ENCODE measurements at places on chromosomes 3 and 15. TPM values are rescaled to one million over a fixed set of nuclear protein-coding genes. Genes with fewer than 3 reads are reported as not detected.
A peak's percentile ranks its signal among the peaks of the same experiment; 100 is the strongest.

PROS1 gene
- 11.5 TPM for polyA plus RNA-seq

CSK gene
- polyA plus RNA-seq: 25.1 TPM

CDCP1 gene
- polyA plus RNA-seq: 17.8 TPM

ITIH3 gene
- 0.86 TPM for polyA plus RNA-seq

SPESP1 gene
- 5.7 TPM for polyA plus RNA-seq

GPR62 gene
- polyA plus RNA-seq: not detected

UROC1 gene
- polyA plus RNA-seq: not detected

RASGRP1 gene
- 1.2 TPM for polyA plus RNA-seq

POU1F1 gene
- not detected for polyA plus RNA-seq

FGF12 gene
- not detected for polyA plus RNA-seq

PLA2G4F gene
- polyA plus RNA-seq: not detected

WDR5B gene
- 5.7 TPM for polyA plus RNA-seq

C3orf22 gene
- not detected for polyA plus RNA-seq

DNA sequence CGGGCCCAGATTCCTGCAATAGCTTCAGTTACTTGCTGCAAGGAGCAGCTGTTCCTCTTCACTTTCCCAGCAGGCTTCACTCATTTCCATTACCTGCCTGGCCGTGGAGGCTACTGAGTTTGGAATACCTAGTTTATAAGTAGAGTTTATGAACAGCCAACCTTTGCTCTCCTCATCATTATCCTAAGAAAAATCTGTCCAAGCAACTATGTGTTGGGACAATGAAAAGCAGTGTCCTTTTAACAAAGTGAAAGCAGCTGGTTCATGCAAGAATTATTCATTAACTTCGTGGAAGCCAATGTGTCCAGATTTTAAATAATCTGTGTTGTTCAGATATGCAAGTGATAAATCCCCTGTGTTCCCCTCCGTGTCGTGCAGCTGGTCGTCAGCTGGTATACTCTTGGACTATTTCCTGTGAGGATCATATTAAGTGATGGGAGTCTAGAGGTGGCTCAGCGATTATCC is 39.3 kb upstream of the SSR3 start:
- DNase-seq: no peak

- no peak for DNase-seq
Observed at GRCh38 chr3:156586905-156587759, 32.2 kb upstream of the SSR3 start.

DNA sequence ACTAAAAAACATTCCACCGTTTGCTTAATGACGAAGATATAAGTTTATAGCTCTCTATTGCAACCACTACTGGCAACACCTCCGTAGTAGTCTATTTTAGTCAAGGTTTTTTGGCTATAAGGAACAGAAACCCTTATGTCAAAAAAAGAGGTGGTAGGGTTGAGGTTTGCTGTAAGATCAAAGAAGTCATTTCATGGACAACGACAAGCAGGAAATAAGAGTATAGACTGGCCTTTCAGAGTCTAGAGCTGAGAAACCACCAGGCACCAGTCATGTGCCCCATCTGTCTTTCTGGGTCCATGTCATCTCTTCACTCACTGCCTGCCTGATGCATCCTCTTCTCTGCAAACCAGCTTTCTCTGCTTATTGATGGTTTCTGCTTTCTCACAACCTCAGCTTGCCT is 42.7 kb downstream of the THBS1 start:
- no peak for DNase-seq

- DNase-seq: no peak
Observed at GRCh38 chr3:156820692-156821080, 5.5 kb upstream of the LEKR1 start.

GRCh38 chr3:104206925-104207324 is 1159.8 kb upstream of the ALCAM start:
- no peak for DNase-seq

DNA sequence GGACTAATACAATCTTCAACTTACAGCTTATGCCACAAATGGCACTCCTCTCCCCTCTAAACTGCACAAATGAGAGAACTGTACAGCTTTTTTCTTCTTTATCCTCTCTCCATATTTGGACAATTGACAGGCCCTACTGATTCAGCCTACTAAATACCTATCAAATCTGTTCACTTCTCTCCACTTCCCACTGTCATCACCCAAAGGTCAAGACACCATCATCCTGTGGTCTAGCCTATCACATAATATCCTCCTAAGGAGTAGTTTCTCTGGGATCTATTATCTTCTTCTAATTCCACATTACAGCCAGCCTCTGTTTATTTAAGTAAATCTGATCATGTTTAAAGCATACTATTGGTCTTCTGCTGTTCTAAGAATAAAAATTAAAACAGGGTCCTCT is 33.0 kb upstream of the SLC12A8 start:
- DNase-seq: no peak

DNA sequence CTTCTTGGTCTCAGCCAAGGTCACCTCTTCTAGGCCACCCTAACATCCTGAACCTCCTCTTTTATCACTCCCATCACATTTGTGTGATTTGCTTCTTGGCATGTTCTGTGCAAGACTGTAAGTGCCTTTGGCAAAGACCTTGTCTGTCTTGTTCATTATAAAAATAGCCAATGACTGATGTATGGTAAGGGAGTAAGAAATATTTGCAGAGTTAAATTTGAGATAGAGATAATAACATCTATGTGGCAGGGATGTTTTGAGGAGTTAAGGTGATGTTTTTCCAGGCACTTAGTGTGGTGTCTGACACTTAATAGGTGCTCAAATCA is 202.3 kb downstream of the CADPS start:
- no peak for DNase-seq

DNA sequence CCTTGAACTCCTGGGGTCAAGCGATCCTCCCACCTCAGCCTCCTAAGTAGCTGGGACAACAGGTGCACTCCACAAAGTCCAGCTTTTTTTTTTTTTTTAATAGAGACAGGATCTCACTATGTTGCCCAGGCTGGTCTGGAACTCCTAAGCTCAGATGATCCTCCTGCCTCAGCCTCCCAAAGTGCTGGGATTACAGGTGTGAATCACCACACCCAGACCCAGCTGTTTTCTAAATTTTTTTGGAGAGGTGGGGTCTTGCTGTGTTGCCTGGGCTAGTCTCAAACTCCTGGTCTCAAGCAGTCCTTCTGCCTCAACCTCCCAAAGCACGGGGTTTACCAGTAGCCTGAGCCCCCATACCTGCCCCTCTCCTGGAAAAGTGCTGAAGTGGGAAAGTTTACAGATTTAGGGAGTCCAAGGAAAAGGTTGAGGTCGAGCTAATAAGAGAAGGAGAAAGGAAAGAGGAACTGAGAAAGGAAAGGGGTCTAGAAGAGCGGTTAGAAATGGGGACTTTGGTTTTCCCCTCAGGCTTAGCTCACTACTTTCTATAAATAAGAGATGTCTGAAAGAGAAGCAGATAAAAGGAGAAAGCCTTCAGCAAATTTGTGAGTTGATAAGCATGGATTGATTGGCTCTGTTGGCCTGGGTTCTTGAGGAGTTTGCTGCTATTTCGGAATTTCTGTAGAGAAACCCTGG is 23.6 kb downstream of the UBE2E1 start:
- DNase-seq: no peak

DNA sequence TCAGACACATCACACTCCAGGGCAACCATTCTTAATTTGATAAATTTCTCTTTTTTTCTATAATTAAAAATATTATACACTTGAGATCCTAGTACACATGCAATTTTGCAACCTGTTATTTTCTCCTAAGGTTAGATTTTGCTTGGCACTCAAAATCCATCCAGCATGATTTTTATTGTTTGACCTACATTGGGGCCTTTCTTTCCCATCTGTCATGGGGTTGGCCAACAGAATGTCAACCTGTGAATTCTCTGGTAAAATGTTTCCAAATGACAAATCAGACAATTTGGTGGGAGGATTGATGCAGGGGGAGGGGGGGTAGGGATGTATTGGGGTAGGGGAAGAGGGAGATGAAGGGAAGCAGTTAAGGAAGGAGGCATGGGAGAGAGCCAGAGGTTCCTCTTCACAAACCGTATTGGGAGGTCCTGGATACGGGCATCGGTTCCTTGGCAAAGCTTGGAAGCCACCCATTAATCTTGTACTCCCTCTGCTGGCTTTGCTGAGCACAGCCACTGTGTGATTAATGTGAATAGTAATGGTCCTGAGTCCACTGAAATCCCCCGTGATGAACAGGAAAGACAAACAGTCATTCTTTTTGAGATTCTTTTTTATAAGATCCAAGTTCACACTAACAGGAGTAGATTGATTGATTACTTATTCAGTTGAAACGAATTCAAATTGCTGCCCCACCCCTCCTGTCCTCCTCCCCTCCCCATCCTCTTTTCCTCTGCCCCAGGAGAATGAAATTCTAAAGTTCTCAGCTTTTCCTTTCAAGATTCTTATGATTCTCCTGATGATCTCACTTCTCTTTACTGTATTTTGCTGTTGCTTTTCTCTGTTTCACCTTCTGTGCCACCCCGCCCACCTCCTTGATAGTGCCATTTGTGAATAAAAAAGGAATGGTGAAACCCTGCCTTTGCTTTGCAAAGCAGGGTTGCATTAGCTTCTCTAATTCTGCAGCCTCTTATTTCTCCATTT is 82.2 kb upstream of the SLC25A26 start:
- DNase-seq: no peak

DNA sequence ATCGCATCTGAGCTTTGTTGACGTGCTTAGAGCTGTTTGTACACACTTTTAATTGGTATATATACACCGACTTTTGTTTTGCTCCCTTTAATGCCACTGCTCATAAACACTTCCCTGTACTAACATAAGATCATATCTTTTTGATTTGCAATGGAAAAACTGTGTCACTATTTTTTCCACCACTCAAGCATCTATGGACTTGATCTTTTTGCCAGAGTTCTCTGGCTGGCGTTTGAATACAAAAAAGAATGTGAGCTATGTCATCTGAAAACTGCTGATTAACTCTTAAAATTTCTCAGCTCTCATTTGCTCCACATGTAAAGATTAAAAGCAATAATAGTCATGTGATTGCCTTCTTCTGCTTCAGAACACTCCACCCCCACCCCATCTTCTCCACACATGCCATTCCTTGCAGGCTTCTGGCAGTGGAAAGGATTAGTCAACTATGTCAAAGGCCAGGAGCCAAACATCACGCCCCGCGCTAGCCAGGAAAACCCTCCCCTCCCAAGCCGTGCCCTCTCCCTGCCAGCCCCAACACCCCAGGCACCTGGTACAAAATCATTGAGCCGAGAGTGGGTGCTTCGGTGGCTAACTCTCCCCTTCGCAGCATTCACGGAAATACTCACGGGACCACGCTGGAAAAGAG is 123.4 kb upstream of the MEF2A start:
- DNase-seq: peak; percentile 67

- DNase-seq: no peak
Observed at GRCh38 chr3:108338901-108339545, 42.7 kb downstream of the HHLA2 start.

GRCh38 chr15:82566690-82567089 is 26.4 kb upstream of the RPS17 start:
- no peak for DNase-seq

DNA sequence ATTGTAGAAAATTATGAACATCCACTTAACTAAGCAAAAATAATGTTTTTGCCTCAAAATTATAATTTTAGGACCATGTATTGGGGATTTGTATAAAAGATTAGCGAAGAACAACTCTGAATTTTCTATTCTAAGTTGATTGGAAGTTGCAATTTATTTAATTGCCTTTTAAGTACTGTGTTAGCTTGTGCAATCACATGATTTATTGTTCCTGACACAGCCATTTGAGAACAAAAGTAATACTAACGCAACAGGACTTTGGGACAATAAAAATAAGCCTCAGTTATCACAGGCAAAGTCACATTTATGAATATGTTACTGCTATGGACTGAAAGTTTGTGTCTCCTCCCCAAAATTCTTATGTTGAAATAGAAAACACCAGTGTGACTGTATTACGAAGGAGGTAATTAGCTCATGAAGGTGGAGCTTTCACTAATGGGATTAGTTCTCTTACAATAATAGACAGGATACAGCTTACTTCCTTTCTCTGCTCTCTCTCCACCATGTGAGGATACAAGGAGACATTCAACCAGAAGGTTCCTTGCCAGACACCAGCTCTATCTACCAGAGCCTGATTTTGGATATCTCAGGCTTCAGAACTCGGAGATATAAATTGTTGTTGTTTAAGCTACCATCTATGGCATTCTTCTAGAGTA is 745.9 kb downstream of the ZBBX start:
- no peak for DNase-seq

GRCh38 chr3:153026026-153026425 is 136.0 kb upstream of the RAP2B start:
- no peak for DNase-seq

DNA sequence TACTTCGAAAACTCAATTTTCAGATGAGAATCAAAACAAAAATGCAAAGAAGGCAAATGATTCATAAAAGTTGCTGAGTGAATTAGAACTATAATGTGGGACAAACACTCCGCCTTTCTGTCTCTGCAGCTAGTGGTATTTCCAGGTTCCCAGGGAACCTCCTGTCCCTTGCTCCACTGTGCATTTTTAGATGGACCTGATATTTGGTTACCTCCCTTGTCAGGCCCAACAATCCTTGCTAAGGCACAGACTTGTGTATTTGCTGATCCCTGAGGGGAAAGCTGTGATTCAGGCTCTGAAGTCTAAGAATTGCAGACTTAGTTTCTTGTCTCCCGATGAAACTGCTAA is 162.7 kb downstream of the LPP start:
- DNase-seq: no peak

DNA sequence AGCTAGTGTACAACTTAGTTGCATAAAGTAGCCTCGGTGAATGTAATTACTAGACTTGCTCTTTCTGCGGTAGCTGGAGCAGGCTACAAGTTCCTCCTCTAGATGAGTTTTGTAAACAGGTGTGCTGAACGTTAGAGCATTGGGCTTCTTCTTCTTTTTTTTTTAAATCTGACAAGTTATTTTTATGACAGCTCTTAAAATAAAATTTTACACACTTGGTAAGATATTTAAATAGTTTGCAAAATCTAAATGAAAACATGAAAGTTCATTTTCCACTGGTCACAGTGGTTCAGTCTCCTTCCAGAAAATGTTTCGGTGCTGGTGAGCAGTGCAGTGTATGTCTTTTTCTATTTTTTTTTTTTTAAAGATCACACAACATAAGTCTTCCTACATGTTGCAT is 3.0 kb downstream of the CCR9 start:
- DNase-seq: no peak

DNA sequence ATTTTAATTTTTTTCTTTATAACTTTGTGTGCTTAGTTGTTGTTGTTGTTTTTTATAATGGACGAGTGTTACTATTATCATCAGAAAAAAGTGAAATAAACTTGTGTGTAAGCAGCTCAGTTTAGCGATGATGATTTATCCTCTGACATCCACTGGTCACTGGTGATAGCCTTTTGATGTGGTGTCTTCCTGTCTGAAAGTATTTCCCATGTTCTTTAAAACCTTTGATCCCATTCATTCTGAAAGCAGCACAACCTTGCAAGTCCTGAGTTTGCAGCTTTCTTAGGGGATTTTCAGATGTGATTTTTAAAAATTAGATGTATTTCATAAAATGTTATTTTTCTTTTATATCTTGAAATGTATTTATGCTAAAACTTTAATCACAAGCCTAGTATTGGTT is 85.9 kb upstream of the ZPLD1 start:
- no peak for DNase-seq

Measured in AG04450 (cell line).